Stimulated activated CD8-positive, alpha-beta memory T cell treated with anti-CD3 and anti-CD28 coated beads, Interleukin-4, amount 100 ng/mL, for 1 hour (primary cell): ENCODE measurements at places on chromosomes 3 and 15.

DNA sequence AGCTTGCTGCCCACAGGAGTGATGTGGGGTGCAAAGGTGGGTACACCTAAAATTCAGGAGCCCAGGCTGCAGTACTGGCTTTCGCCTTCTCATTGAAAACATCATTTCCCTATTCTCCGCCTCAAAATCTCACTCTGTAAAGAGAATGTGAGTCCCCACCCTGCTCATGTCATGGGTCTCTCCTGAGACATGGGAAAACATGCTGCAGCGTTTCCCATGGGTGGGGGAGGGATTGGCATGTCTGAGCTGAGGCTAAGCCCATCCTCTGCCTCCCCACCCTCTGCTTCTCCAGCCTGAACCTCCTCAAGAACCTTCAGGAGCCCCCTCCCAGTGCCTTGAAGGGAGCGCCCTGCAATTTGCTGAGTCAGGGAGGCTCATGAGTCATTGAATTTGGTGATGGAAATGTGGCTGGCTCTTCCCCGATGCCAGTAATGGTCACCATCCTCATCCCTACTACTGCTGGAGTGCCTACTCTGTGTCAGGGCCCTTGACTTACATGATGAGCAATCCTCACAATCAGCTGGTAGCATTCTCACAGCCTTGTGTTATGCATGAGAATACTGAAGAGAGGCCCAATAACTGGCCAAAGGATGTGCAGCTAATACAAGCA is 28.8 kb downstream of the WNT5A start:
- DNase-seq = no peak

- DNase-seq = no peak
These were observed 75.1 kb upstream of the LMOD3 start for GRCh38 chr3:69197455-69197854.

- no peak for DNase-seq
These were observed 131.1 kb upstream of the PPP2R3A start for GRCh38 chr3:135834465-135834864.

DNA sequence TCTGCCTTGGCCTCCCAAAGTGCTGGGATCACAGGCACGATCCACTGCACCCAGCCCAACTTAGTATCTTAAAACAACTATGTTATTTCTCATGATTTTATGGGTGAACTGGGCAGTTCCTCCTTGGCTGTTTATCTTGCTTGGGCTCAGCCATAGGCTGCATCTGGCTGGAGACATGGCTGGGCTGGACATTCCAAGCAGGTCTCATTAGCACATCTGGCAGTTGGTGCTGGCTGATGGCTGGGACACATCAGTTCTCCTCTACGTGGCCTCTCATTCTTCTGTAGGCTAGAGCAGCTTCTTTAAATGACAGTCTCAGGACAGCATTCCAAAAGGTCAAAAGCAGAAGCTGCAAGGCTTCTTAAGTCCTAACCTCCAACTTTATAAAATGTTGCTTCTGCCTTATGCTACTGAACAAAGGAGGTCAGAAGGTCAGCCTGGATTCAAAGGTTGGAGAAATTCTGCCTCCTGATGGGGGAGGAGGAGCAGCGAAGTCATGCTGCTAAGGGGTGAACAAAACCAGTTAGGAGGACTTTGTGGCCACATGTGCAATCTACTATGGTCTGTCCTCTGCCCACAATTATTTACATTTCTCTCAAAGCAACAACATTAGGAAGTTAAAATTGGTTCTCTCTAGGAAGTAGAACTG is 144.0 kb downstream of the AQP9 start:
- DNase-seq = no peak

DNA sequence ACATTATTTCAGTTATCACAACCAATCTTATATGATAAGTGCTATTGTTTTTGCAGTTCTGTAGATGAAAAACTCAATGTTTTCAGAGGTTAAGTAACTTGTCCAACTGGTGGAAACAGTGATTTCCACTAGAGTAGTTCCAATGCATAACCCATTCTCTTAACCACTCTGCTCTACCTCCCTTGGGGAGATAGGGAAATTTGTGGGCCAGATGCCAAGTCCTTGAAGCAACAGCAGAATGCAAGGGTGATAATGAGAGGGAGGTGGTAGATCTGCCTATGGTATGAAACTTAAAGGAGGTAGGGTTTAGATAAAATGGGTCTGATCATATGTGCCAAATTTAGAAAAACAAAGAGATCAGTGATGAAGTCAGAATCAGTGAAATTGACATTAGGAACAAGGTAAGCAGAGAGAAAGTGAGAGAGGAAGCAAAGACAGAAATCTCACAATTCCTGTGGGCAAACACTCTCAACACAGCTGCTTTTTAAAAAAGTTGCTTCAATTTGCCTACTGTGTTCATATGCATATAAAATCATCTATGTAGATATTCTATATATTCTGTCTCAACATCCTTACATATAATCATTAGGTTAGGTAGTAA is 50.5 kb upstream of the UBP1 start:
- DNase-seq = no peak

DNA sequence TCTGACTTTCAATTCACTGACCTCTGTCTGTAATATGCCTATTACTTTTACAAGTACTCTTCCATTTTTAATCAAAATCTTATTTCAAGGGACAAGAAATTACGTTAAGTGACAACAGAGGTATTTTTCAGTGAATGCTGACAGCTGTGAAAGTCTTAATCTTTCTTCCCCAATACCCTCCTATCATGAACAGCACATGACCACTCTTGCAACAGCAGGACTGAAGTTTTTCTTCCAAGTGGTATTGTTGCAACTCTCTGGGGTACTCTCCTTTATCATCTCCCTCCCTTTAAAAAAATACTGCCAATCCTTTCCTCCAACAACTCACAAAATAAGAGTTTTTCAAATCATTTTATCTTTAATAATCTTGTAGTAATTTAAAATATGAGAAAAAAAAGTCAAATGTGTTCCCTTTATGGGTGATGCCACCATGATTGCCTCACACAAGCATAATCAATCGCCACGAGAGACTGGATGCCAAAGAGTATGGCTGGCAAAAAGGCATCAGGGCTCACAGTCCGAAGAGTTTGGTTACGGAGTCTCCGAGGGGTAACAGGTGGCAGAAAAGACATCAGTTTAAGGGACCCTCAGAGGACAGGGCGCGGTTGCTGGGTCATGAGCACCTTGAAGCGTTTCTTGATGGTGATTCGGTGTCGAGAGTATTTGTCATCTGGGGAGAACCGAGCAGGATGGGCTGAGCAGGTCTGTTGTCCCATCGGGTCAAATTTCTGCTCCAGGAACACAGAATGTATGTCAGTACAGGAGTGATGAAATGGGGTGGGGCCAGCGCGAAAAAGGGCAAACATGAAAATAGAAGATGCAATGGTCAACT is 1.3 kb downstream of the NOP10 start:
- no peak for DNase-seq

GRCh38 chr3:46900007-46900292 is 22.4 kb downstream of the PTH1R start:
- no peak for DNase-seq

DNA sequence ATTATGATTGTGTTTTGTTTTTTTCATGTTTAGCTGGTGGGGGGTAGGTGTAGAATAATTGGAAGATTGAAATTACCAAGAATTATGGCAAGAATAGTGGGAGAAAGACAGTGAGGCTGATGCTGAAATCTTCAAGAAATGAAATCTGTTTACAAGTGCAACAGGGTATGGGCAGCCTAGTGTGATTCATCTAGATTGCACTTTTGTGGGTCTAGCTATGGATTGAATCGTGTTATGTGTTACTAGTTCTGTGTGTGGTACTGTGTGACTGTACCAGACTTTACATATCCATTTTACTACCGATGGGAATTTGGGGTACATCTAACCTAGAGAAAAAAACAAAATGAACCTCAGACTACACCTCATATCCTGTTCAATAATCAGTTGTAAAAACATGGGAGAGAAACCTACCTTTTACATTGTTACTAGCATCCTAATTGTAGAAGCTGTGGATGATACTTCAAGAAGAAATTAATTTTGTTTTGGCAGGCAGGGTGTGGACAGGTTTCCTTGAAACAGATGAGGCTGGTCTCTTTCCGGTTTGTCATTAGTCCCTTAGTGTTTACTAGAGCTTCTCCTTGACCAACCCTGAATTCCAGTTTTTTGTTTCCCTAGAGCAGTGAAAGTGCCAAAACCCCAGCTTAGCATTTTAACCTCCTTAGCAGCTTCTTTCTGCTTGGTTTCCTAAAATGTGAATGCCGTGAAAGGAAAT is 47.9 kb downstream of the OPA1 start:
- no peak for DNase-seq

- no peak for DNase-seq
These were observed 143.5 kb downstream of the NUP210 start for GRCh38 chr3:13276438-13277195.

DNA sequence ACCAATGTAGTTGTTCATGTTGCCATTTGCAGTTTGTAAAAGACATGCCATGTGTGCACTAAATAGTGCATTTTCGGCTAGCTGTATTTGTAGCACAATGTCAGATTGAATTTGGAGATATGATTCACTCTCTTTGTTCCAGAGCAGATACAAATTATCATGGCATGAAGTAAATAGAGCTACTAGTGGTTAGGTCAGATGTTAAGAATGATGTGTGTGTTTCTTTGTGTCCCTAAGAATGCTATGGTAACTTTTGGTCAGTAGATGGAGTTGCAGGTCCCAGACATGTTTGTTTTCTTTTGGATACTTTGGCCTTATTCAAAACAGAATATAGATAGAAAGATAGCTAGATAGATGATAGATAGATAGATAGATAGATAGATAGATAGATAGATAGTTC is 595.8 kb downstream of the NLGN1 start:
- no peak for DNase-seq

GRCh38 chr3:103601666-103602065 is 1166.9 kb downstream of the ZPLD1 start:
- DNase-seq = no peak

GRCh38 chr15:95610945-95611344 is 719.6 kb upstream of the NR2F2 start:
- DNase-seq = no peak

DNA sequence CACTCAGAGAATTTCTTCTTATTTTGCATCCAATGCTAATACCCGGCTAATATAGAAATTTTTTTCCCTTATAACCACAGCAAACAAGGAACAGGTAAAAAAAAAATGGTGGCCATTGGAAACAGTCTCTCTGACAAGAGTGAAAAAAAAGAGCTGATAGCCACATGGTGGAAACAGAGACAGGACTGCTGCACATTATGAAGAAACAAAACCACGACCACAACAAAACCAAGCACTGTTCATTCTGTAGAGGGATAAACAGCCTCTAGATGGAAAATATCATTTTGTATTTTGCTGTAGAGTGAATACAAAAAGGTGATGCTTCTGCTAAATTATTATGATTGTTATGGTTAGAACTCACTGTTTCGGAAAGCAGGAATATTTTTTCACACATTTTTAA is 686.2 kb downstream of the NLGN1 start:
- DNase-seq = no peak

- no peak for DNase-seq
These were observed 126.4 kb downstream of the OXSM start for GRCh38 chr3:25916321-25916720.

DNA sequence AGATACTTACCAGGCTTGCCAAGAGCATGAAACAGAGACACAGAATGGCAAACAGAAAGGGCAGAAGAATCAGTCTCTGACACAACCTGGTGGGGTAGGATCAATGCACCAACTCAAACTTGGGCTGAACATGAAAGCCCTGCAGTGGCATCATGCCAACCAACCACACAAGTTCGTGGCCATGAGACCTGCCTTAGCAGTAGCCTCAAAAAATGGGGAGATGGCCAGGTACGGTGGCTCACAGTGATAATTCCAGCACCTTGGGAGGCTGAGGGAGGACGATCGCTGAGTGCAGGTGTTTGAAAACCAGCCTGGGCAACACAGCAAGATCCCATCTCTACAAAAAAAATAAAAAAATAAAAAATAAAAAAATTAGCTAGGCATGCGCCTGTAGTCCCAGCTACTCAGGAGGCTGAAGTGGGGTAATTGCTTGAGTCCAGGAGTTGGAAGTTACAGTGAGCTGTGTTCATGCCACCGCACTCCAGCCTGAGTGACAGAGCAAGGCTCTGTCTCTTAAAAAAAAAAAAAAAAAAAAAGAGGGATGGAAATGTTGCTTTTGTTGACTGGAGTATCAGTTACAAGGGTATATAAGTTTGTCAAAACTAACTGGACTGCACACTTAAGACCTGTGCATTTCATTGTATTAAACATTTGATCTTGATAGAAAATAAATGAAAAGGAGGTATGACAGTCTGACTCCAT is 93.4 kb downstream of the XXYLT1 start:
- DNase-seq = no peak

DNA sequence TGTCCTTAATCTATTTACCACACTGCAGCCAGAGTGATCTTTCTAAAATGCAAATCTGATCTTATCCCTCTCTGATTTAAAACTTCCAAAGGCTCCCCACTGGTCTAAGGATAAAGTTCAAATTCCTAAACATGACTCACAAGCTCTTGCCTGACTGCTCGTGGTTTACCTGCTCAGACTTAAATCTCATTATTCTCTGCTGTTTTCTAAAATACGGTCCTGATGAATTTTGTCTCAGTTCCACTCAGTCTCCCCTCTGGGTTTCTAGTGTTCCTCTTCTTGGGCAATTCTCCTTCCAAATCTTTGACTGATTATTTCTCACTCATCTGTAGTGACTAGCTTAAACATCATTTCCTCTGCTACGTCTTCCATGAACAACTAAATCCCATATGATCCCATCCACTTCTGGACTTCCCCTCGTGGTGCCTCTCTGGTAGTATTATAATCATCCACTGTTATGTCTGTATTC is 108.3 kb downstream of the P3H2 start:
- DNase-seq = no peak

GRCh38 chr3:104879919-104880318 is 486.8 kb upstream of the ALCAM start:
- DNase-seq = no peak

- no peak for DNase-seq
These were observed 9.4 kb upstream of the P2RY1 start for GRCh38 chr3:152825566-152825965.

GRCh38 chr3:37949866-37950265 is 40.7 kb upstream of the VILL start:
- DNase-seq = no peak

- DNase-seq = no peak
These were observed 66.2 kb upstream of the UBE2E1 start for GRCh38 chr3:23739536-23739935.

- DNase-seq = no peak
These were observed 208.7 kb upstream of the LRIG1 start for GRCh38 chr3:66709532-66709931.

DNA sequence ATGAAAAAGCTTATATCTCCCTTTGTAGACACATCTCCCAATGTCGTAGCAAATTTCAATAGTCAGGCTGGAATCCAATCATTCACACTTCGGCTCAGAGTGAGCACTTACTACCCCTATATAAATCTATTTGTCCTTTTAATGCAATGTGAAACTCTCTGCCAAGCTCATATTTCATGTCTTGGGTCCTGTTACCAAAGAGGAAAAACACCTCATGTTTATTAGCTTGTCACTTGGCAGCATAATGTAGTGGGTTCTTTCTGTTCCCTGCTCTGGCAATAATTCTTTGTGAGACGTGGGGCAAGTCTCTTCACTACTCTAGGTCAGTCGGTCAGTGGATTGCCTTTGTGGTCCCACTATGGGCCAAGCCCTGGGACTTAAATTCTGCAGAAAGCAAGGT is 107.1 kb downstream of the SRGAP3 start:
- no peak for DNase-seq

GRCh38 chr3:195461594-195462307 is 18.9 kb upstream of the ACAP2 start:
- no peak for DNase-seq
